ENCODE measurements at places on chromosomes 11 and 22.

GRCh38 chr11:102685754-102686153, 19.8 kb downstream of the MMP27 start:
- DNase-seq: no peak

- DNase-seq: no peak
Observed at GRCh38 chr11:75170516-75171201, 19.8 kb downstream of the SLCO2B1 start.

GRCh38 chr11:112795911-112796649, 165.1 kb upstream of the NCAM1 start:
- no peak for DNase-seq

DNA sequence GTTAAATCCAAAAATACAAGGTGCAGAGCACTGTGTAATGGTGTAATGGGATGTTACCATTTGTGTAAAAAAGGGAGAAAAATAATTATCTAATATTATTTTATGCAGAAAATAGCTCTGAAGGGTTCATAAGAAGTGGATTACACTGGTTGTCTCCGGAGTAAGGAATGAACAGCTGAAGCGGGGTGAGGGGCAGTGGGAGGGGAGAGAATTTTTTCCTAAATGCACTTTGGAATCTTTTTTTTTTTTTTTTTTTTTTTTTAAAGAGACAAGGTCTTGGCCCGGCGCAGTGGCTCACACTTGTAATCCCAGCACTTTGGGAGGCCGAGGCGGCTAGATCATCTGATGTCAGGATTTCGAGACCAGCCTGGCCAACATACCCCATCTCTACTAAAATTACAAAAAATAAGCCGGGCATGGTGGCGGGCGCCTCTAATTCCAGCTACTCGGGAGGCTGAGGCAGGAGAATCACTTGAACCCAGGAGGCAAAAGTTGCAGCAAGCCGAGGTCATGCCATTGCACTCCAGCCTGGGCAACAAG, 6.8 kb upstream of the POLR3H start:
- DNase-seq: no peak

GRCh38 chr11:69035150-69035945, 13.4 kb upstream of the TPCN2 start:
- DNase-seq: no peak

Data from NCI-H2107 (cell line).